ENCODE measurements at places on chromosomes 5 and 9.

DNA sequence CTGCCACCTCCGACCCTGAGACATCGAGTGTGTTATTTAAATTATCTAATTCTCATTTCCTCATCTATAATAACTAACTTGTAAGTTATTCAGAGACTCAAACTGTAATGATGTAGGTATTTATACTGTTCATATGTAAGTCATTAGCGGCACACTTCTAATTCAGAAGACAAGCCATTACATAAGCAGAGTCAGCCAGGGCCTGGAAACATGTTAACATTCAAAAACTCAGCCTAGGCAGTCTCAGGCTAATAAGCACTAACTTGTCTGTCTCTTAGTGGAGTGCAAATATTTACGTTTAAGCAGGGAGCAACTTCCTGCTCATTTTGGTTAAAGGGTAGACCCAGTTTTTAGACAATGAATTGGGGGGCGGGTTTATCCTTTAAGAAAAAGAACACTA is 598.4 kb downstream of the ACTL7B start:
- DNase-seq = peak; percentile 78

- peak; percentile 16 for DNase-seq
Observed at GRCh38 chr9:136996361-136997292, at the start of gene CLIC3. Gene CLIC3, minus strand, starts transcription at chr9:136996568. Its CDS starts 25 bp downstream, at chr9:136996543.

DNA sequence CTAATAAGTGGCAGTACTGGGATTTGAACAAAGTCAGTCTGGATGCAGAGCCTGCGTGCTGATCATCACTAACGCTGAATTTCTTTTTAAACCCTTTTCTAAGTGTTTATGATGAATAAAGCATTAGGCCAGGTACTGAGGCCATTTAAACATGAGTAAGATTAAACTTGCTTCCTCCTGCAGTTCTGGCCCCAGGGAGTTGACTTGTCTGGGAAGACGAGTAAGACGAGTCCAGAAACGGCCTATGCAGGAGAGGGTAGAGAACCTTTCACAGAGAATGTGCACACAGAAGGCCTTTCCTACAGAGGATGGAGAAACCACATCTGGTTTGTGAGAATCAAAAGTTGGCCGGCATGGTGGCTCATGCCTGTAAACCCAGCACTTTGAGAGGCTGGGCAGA is 42.9 kb downstream of the SPRY4 start:
- DNase-seq = peak; percentile 58

- DNase-seq = no peak
Observed at GRCh38 chr9:94713436-94714215, 12.9 kb upstream of the AOPEP start.

DNA sequence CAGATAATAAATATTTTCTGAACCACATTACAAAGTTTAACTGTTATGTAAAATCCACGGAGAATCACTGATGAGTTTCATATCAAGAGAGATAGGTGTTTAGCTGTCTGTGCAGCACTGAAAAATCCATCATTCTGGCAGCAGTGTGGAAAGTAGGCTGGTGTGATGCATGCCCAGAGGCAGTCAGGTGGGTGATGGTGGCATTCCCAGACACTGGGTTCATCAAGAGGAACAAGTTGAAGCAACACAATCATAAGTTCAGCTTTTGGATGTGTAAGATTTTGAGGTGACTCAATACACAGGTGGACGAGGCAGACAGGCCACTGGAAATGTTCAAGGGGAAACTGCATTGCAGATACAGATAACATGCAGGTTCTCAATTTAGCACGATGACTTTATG is 11.9 kb downstream of the DNAH5 start:
- DNase-seq = peak; percentile 97

DNA sequence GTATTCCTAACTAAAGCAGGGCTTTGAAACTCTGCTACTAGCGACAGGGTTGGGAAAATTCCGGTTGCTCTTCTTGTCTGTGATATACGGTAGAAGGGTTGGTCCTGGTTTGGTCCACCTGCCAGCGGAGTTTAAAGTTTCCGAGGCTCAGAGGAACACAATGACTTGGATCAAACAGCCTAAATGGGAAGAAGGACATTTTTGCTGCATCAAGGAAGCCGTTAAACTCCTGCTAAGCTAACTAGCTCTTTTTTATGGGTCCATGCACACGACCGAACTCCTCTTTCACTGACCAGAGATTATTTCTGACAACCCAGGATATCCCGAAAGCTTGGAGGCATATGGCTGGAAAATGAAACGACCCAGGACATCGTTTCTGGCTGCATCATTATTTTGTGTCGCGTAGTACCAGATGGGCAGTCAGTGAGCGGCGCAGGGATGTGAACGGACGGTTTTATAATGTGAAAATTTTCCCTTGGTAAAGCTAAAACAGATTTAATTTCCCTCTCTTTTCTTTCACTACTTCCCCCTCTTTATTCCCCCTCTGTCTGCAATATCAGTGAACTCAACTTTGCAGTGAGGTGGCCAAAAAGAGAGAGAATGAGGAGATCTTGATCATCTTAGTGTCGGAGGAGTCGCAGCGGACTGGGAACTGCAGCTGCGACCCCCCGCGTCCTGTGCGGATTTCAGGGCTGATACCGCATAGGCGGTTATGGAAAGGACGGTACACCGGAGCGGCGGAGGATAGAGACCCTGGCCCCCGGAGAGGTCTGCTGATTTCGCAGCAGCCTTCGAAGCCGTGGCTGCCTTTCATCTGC is at the start of gene LURAP1L:
Gene LURAP1L (plus strand): TSS at position 160 of the 818 bp plus-strand sequence. CDS start 696 bp downstream, outside the sequence.
- peak; percentile 78 for DNase-seq

DNA sequence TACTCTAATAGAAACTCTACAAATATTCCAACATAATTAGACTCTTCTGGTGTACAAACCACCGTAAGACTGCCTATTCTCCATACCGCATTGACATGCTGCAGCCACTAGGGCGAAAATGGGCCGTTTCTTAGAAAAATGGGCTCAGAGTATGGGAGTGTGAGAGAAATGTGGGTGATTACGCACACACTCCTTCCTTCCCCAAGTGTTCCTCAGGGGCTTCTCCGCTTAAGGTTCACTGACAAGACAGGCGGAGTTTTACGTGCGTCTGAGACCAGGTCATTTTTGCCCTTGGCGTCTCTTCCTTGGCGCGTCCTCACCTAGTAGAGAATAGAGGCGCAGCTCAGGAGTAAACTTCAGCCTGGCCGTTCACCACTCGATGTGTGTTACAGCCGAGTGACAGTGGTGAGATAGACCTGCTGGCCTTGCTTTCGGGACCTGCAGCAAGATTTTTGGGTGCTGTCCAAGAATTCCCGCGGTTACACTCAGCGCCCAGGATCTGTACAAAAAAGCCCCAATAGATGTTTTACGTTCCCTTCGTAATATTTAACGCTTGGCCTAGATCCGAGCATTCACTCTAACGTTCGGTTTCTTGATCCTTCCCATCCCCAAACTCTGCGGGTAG is 1.8 kb upstream of the NTRK2 start:
- peak; percentile 31 for DNase-seq

- DNase-seq = peak; percentile 23
Observed at GRCh38 chr5:169567079-169567478, 16.5 kb upstream of the SPDL1 start.

- DNase-seq = no peak
Observed at GRCh38 chr5:103393101-103393754, 134.7 kb downstream of the MACIR start.

- no peak for DNase-seq
Observed at GRCh38 chr5:71946343-71947030, 160.8 kb upstream of the MAP1B start.

- DNase-seq = no peak
Observed at GRCh38 chr9:23849379-23850035, 23.5 kb upstream of the ELAVL2 start.

GRCh38 chr9:110744715-110745384 is 76.3 kb downstream of the MUSK start:
- peak; percentile 96 for DNase-seq

DNA sequence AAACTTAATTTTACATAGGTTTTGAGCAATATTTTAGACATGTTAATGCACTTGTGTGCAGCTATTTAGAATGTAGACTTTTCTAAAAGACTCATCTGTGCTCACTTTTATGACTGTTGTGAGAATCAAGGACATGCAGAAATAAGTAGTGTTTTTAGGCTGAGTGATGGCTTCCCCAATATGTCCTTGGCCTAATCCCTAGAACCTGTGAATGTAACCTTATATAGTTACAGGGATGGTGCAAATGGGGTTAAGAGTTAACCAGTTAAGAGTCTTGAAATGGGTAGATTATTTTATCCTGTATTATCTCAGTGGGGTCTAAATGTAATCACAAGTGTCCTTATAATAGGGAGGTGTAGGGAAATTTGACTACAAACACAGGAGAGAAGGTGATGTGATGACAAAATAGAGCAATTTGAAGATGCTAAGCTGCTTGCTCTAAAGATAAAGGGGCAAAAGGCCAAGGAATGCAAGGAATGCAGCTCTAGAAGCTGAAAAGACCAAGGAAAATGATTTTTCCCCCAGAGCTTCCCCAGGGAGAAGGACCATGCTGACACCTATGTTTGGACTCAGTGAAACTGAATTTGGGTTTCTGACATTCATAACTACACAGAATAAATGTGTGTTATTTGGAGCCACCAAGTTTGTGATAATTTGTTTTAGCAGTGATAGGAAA is 298.0 kb upstream of the PAPPA start:
- no peak for DNase-seq

DNA sequence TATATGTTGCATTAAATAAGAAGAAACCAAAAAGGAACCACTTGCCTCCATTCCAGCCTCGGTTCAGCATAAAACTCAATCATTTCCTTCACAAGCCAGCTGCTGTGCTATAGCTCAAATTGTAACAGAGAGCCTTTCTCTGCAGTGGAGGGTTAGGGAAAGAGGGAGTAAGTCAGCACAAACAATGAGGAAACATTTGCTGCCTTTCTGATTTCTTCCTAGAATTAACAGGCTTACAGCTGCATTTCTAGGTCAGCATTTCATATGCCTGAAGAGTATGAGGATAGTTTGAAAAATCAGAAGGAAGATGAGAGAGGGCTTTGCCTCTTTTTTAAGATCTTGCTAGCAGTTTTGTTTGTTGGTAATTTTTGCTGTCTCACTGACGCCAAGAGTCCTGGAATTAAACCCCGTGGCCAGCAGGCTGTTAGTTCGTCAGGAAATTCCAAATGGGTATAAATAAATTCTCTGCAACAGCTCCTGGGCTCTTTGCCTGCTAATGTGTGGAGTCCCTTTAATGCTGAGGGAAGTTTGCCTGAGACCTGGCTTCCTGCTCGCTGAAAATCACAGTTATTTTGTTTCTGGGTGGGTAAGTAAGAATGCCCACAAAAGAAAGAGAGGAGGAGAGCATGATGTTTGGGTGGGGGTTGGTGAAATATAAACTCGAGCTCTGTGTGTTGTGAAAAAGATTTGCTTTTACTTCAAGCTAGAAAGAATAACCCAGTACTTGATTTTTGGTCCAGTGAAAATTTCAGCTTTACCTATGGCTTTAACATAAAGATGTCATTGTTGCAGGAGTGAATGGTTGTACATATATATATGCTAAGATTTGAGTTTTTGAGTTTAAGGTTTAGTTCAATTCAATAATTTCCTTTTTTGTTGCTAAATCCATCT is 148.1 kb upstream of the DMRT1 start:
- no peak for DNase-seq

- DNase-seq = no peak
Observed at GRCh38 chr9:93451849-93452709, 594 bp downstream of the FAM120A start.

GRCh38 chr5:5793242-5794117 is 371.0 kb downstream of the ICE1 start:
- DNase-seq = no peak

GRCh38 chr5:95939465-95939864 is 22.2 kb downstream of the ELL2 start:
- DNase-seq = no peak

GRCh38 chr5:76555114-76555513 is 68.1 kb downstream of the F2RL2 start:
- no peak for DNase-seq

DNA sequence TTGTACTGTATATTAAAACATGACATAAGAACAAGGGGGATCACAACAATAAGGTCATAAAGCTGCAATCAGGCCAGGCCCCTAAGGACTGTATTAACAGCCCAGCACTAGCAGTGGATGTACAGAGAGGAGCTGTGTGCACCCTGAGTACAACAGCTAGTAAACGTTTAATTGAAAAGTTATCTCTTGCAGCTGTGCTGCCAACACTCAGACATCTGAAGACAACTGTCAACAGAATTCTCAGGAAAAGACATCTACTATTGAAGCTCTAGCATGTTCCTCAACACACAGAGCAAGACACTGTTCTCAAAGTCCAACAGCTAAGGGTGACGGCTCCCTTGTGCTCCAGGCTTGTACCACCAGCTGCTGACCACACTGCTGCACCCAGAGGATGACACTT is 199.6 kb downstream of the DCP2 start:
- DNase-seq = no peak

- DNase-seq = peak; percentile 93
Observed at GRCh38 chr5:56011835-56012234, 17.1 kb upstream of the IL6ST start.

DNA sequence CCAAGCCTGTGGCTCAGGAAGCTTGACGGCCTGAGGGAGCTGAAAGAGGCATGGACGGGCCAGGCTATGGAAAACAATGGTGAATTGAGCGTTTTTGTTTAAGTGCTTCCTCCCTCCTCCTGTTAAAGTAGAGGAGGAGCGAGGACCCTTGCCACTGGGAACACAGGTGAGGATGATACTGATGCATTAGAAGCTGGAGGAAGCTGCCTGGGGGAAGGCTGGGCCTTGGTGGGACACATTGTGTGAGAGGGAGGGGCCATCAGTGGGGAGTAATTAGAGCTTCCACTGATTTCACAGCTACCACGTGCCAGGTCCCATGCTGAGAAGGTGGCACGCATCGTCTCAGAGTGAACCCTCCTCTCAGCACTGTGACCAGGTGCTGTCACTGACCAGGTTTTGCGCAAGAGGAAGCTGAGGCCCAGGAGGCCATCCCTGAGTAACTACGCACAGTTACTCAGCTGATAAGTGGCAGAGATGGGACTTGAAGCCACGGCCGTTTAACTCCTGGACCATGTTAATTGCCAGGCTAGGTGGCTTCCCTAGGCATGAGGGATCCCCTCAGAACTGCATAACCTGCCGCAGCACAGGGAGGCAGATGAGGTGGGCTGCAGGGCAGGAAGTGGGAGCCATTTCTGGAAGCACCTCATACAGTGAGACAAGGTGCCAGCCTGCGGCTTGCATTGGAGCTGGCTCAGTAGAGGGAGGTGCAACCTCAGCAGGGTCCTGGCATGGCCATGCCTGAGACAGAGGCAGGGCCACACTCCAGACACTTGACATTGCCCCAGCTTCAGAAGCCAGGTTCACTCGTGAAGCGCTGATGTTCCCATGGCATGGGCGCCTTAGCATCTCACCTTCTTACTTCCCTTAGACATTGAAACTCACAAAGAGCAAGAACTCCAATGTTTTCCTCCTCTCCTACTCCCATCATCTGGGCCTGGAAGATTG is 195.3 kb upstream of the MVB12B start:
- no peak for DNase-seq

DNA sequence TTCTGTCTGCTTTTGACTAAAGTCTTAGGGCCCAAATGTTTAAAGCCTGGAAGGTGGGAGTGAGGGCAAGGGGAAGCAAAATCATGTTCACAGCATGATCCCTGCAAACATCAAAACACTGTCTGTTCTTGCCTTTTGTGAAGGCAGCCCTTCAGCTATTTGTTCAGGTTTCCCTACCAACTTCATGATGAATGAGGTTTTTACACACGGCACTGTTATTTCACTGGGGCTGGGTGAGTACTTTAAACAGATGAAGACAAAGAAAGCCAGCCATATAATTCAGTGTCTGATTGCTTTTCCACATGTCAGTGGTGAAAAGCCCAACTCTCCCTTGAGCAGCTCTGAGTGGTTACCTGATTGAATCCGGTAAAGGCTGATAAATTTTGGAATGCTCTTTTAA is 224.7 kb upstream of the GRAMD2B start:
- DNase-seq = no peak
